Stimulated activated CD8-positive, alpha-beta memory T cell treated with anti-CD3 and anti-CD28 coated beads, Interleukin-15, amount 100 ng/mL, for 4 hours (primary cell): ENCODE measurements at places on chromosomes 7 and 10.

- no peak for DNase-seq
Observed at GRCh38 chr7:129529643-129530042, 27.3 kb downstream of the SMKR1 start.

GRCh38 chr10:65950075-65950474 lies 975.8 kb upstream of the LRRTM3 start:
- DNase-seq, result no peak

GRCh38 chr7:99312316-99313203 lies 13.1 kb upstream of the ARPC1A start:
- DNase-seq, result peak; percentile 47

- DNase-seq, result no peak
Observed at GRCh38 chr7:17131060-17131345, 167.4 kb upstream of the AHR start.

DNA sequence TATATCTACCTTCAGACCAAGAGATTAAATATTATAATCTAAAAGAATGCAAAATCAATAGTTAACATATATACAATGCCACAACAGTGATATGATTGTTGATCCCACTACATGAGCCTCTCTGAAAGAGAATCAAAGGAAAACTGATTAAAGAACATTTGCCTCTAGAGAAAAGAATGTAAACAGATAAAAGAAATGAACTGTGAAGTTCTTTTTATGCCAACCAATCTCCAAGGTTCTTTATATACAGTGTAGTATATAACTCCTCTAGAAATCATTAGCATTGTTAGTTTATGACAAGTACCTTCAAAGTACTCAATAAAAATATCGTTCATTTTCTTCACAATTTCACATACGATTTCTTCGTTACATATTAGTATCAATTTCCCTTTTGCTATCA lies 20.1 kb downstream of the CNOT4 start:
- DNase-seq, result no peak

DNA sequence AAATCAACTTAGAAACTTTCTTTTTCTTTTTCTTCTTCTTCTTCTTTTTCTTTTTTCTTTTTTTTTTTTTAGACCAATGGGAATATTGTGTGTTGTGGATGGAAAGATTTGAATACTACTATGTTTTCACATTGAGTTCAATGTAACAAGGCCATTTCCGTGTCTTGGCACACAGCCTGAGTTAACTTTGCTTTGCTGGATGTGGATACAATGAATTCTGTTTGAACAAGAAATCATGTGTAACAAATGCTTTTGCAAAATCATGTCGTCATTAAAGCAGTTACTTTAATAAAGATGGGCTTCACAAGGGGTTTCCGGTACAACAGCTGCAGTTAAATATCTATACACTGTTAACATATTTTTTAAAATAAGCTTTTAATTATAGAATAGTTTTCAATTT lies 13.5 kb upstream of the ENTPD1 start:
- DNase-seq, result no peak

GRCh38 chr7:3641582-3641981 lies 340.5 kb downstream of the SDK1 start:
- no peak for DNase-seq

DNA sequence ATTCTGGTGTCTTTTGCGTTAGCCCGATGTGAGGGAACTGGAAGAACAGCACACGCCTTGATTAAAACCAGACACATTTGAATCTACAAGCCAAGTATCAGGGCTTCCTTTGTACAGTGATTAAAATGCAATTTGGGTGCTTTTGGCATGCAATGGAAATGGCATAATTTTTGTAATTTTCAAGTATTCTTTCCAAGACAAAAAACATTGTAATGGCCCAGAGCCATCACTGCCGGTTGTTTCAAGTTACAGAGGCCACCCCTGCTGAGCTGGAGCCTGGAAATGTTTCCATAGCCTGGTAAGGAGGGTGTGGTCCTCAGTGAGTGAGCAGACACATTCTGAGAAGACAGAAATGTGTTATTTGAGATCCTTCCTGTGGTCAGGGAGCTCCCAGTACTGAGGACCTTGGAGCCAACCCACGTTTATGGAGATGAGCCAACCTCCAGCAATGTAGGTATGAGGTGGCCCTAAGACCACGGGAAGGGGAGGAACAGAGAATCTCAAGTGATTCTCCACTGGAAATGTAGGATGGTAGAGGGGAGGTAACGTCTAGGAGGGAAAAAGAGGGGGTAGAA lies 20.9 kb downstream of the TEX36 start:
- DNase-seq, result no peak
